Stimulated activated CD4-positive, alpha-beta T cell treated with anti-CD3 and anti-CD28 coated beads, Interleukin-4, amount 100 ng/mL, for 24 hours (primary cell): ENCODE measurements at places on chromosomes 13 and 19.

DNA sequence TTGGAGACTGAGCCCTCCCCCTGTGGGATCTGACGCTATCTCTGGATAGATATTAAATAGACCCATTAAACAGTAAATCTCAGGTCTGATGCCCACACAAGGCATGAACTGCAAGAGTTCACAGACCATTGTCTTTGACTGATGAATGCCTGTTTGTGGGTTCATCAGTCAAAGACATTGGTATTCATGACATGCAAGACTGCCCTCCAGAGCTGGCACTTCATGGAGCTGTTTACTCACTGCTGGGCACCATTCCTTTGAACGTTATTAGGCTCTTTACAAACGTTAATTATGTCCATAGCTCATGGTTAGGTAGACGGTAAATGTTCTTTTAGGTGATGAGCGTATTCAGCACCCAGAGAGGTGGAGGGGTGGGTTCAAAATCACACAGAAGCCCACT lies 111.8 kb upstream of the PABPC3 start:
- DNase-seq, result no peak

DNA sequence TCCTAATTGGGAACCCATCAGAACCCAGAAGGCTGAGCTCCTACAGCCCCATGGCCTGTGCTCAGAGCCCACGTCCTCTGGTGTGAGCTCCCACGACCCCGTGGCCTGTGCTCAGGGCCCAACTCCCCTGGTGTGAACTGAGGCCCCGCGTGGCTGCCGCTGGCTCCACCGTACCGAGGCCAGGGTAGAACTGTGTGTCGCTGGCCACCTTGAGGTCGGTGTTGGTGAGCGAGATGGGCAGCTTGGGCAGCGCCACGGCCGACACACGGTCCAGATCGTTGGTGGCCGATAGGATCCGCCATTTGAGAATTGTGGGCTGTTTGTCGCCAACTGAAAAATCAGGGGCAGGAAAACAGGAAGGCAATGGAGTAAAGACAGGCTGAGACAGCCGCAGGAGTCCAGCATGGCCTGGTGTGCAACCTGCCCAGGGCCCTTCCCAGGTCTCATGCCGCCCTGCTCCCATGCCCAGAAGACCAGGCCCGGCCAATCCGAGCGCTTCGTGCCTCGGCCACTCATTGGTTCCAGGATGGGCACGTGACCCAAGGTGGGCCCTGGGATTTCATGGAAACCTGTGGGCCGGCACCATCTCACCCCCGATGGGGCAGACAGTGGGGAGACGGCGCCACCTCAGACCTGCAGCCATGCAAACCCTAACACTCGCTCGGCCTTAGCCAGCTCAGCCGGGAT lies 11.5 kb downstream of the MED16 start:
- DNase-seq, result no peak

- no peak for DNase-seq
Measured at GRCh38 chr13:34577051-34577450, 365.0 kb upstream of the NBEA start.

- DNase-seq, result no peak
Measured at GRCh38 chr13:51420681-51421490, 31.9 kb downstream of the INTS6 start.

DNA sequence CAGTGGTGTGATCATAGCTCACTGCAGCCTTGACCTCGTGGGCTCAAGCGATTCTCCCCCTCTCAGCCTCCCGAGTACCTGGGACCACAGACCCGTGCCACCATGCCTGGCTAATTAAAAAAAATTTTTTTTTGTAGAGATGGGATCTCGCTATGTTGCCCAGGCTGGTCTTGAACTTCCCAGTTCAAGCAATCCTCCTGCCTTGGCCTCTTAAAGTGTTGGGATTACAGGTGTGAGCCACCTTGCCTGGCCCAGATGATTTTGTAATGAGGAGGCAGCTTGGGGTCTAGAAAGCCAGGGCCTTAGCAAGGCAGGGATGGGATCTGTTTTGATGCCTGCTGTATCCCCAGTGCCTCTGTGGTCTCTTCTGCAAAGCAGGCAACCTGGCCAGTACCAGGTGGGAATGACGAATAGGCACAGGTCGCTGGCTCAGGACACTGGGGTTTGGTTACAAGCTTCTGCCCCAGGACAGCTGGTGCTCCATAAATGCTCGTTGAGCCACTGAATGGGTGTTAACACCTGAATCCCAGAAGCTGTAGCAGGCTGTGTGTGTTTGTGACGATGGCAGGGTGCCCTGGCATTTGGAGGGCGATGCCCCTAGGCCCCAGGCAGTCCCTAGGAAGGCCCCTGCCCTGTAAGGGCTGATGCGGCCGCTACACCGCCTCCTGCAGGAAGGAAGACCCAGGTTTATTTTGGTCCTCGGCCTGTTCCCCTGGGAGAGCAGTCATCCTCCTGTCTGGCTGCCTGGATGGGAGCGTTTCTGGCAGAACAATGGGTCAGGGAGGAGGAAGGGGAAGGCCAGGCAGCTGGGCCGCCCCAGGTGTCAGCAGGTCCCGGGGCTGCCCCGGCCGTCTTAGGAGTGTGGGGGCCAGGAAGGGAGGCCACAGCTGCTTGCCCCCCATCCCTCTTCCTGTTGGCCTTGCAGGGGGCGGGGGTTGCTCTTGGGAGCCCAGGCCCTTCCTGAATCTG lies 8.6 kb downstream of the TNFAIP8L1 start:
- DNase-seq, result no peak

GRCh38 chr13:59495299-59495698 lies 668.4 kb downstream of the DIAPH3 start:
- DNase-seq, result no peak

- DNase-seq, result no peak
Measured at GRCh38 chr13:100513987-100514670, 74.5 kb downstream of the GGACT start.

DNA sequence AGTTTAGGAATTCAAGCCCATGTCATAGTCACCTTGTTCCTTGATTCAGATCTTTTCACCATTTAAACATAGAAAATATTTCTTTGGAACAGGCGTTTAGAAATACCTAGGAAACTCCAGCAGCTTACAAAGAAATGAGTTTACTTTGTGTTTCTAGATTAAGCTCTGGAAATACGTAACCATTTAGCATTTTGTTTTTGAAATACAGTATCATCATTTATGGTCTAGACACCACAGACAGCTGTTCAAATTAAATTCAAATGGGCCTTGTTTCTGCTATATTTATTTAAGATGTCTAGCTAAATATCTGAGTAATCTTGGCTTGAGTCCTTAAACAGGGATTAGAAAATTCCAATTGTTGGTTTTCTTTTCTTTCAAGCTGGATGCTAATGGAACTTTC lies 228.5 kb downstream of the NDFIP2 start:
- DNase-seq, result no peak

DNA sequence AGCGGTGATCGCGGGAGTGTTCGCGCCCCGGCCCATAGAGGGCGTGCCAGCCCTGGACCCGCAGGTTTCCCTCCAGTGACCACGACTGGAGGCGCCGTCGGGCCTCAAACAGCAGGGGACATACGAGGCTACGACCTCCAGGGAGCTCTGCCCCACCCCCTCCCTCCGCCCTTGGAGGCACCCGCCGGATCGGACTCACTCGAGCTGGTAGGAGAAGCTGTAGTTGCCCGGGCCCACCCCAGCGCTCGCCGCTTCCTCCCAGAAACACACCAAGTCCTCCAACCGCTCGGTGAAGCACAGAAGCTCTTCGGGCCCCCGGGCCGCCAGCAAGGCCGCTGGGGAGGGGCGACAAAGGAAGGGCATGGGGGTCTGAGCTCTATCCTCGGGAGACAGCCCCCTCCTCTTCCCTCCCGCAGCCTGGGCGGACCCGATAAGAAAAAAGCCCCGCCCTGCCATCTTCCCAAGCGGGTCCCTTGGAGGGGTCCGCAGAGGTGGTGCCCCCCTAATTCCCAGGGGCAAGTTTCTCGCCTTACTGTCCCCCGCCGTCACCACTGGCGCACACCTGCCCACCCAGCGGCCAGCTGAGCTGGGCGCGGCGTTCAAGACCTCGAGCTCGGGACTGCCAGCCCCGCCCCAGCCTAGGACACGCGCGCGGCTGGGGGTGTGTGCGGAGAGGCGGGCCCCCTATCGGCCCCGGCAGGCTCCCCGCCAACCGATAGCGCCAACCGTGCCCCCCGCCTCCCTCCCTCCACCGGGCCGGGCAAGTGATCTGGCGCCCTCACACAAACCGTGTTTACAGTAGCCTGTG lies 1.0 kb downstream of the EPOR start:
- peak; percentile 38 for DNase-seq

GRCh38 chr13:35514061-35514477 lies 37.6 kb upstream of the MAB21L1 start:
- DNase-seq, result no peak

DNA sequence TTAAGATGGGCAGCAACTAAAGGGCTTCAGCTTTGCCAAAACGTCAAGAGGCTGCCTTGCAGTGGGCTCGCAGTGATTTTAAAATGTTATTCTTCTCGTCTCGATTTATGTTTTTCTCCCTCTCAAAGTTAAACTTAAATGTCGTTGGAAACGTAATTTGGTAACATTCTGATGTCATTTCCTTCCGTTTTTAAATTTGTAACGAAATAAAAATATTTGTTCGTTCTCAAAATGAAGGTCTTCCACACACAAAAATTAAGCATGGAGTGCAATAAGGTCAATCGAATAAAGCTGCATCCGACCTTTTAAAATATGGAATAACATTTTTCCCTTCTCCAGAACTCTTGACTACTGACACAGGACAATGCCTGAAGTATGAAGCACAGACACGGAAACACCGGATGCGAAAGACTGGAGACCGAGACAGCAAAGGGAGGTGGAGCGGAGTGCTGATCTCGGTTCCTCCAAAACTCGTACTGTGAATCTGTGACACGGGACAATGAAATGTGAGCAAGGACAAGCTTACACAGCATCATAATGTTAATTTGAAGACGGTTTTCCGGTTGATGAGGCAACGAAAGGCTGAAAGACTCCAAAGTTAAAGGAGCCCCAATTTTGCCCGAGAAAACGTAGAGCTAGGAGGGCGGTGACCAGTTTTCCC lies 850 bp downstream of the MTMR6 start:
- DNase-seq, result peak; percentile 32

DNA sequence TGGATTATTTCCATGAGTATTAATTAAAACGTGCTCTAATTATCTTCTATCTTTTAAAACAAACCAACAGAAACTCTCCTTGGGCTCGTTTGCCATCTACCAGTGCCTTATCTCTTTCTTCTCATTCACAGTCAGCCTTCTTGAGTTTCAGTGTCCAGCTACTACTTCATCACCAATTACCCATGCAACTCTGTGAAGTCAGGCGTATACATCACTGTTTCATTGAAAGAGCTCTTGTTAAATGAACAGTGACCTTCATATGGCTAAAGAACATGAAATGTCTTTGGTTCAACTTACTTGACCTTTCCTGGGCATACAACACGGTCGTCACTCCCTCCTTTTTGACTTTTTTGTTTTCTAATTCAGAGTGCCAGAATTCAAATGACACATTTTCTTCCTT lies 5.2 kb upstream of the IFT88 start:
- DNase-seq, result no peak

DNA sequence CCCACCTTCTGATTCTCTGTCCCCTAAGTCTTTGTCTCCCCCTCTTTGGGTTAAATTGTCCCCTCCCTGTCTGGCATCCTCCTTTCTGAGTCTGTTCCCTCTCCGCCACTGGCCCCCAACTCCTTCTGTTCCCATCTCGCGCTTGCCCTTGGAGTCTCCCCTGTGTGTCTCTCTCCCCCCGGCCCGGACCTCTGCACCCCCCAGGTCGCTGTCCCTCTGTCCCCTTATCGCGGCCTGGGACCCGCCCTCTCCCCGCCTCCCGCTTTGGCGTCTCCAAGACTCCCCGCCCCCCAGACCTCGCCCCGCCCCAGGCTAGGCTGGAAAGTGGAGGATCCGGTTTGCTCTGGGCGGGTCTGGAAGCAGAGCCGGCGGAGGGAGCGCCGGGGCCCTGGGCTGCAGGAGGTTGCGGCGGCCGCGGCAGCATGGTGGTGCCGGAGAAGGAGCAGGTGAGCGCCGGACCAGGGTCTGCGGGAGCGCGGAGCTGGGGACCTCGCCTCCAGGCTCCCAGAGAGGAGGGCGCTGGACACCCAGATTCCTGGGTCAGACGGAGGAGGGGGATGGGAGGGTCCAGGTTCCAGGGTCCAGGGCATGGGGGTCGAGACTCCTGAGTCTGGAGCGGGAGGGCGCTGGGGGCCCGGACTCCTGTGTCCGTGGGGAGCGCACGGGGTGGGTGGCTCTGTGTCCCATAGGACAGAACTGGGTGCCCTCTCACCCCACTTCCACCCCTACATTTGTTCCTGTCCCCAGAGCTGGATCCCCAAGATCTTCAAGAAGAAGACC lies at the start of gene TRPM4:
Gene TRPM4, plus strand, starts transcription at position 348 of the 780 bp plus-strand sequence. Its CDS starts 75 bp downstream, at position 423.
- DNase-seq, result peak; percentile 52

DNA sequence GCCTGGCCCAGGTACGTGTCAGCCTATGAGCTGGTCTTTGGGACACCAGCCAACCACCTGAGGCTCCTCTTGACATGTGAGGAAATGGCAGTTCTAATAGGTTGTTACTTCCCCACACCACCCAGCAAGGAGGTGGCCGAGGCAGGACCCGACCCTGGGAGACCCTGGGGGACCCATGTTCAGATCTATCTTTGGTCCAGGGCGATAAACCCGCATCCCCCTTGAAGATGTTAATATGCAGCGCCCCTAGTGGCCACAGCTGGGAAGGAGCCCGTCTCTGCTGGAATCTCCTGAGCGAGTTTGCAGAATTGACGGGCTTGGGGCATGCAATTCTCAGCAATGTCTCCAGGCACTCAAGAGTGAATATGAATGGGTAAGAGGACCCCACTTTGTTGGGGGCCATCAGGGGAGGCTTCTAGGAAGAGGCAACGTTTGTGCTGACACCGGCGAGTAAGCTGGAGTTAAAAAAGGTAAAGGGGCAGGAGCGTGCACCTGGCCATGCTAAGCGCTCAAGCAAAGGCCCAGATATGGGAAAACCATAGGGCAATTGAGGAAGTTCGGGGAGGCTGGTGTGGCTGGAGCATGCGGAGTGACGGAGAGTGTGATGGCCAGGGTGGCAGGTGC lies 1.5 kb upstream of the MYO1F start:
- peak; percentile 85 for DNase-seq

GRCh38 chr13:25874907-25875306 lies 176.9 kb downstream of the SHISA2 start:
- peak; percentile 62 for DNase-seq

- DNase-seq, result no peak
Measured at GRCh38 chr13:107824635-107825034, 390.7 kb downstream of the LIG4 start.

- no peak for DNase-seq
Measured at GRCh38 chr13:46004491-46004890, 48.1 kb downstream of the ZC3H13 start.

GRCh38 chr19:7868326-7868670 lies 5.9 kb downstream of the PRR36 start:
- no peak for DNase-seq

GRCh38 chr13:113361406-113361805 lies 2.5 kb downstream of the GRTP1 start:
- DNase-seq, result no peak

GRCh38 chr19:42086770-42087550 lies 11.0 kb downstream of the ZNF574 start:
- DNase-seq, result no peak

GRCh38 chr19:49570138-49570856 lies 10.1 kb downstream of the NOSIP start:
- DNase-seq, result peak; percentile 78

- DNase-seq, result no peak
Measured at GRCh38 chr13:114166381-114167131, 12.5 kb upstream of the CFAP97D2 start.

GRCh38 chr13:37878496-37878895 lies 8.9 kb upstream of the TRPC4 start:
- DNase-seq, result no peak

- no peak for DNase-seq
Measured at GRCh38 chr19:46976845-46977320, 42.8 kb upstream of the NPAS1 start.

GRCh38 chr13:87078947-87079795 lies 592.0 kb upstream of the SLITRK5 start:
- DNase-seq, result no peak
